CD4-positive, alpha-beta T cell treated with Interleukin-10 for 1 hour (primary cell): ENCODE measurements at places on chromosomes 4 and X.

DNA sequence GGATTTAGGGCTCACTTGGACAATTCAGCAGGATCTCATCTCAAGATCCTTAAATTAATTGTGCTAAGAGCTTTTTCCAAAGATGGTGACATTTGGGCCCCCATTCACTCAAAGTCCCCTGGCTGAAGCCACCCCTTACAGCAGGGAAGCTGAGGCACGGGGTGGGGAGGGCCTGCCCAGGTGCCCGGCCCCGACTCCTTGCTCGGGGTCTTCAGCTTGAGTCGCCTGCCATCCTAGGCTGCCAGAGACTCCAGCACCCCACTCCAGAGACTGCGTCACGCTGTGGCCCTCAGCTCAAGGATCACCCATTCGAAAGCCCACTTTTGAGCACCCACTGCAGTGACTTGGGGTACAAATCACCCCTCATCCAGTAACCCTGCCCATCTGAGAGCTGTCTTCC, 39.2 kb upstream of the GPR78 start:
- DNase-seq: no peak

DNA sequence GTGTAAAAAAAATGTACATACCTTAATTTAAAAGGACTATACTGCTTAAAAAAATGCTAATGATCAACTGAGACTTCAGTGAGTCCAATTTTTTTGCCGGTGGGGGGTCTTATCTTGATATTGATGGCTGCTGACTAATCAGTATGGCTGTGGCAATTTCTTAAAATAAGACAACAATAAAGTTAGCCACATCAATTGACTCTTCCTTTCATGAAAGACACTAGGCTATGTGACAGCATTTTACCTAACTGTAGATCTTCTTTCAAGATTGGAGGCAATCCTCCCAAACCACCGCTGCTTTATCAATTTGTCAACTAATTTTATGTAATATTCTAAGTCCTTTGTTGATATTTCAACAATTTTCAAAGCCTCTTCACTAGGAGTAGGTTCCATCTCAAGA, 116.1 kb downstream of the FBXW7 start:
- DNase-seq: no peak

DNA sequence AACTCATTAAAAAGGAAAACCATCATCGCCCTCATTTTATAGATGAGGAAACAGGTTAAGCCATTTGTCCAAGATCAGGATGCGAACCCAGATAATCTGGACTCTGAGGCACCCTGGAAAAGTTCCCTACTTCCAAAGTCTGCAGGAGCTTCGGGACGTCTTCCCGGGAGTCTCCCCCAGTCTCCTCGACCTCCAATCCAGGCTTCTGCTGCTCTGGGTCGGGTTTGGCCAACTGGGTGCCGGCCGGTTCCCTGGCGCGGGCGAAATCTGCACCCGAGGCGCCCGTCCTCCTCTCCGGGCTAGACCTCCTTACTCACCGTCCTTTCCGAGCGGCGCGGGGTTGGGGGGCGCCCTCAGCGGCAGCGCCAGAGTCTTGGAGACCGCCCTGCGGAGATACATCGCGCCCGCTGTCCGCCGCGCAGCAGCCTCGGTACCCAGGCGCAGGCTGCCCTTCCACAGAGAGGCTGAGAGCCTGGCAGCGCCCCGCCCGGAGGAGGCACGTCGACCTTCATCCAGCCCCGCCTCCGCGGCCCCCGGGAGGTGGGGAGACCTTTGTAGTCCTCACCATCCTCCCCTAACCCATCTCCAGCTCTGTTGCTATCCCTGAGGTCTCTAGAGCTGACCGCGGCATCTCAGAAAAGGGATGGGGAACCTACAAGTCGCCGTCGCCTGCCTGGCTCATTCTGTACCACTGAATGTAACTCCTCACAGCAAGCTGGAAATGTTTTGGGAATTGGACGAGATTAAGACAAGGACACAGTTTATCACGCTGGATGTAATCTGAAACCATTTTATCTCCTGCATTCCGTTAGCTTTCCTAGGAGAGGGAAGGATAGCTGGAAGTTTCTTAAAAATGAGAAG, at the start of gene MGARP:
MGARP (minus strand) TSS at position 466 of the 861 bp plus-strand sequence; CDS start at position 399, 67 bp downstream.
- DNase-seq: no peak

- no peak for DNase-seq
Observed at GRCh38 chr4:176376032-176376614, 56.4 kb downstream of the SPCS3 start.

- no peak for DNase-seq
Observed at GRCh38 chr4:8472158-8472688, 31.6 kb downstream of the TRMT44 start.

DNA sequence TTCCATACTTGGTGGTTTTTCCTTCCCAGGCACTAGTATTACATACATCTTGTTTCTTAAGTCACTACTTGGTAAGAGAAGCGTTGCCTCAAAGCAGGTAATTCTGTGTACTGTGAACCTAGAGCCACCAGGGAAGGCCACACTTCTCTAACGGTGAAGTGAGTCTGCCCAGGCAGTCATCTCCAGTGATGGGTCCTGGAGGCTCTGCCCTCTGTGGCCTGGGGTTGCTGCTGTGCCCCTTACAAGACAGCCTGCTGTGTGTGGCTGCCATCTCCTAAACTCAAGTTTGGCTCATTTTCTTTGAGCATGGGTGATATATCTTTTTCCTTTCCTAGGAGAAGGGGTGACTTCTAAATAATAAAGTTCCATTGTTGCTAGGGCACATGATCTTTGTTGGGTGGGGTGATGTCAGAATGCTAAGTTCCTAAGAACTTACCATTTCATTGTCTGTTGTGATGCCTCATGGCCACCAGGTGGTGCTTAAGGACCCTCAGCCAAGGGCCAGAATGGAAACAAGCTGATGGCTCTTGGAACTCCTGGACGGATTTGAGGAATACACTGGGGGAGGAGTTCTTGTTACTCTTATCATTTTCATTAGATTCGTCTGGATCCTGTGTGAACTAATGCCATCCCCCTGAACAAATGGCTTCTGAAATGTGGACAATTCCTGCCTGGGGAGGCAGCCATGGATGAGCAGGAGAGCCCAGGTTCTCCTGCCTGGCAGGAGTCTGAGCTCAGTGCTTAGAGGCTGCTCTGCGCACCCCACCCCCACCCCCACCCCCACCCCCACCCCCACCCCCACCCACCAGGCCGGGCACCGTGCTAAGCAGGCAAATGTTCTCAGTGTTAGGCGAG, 41.1 kb upstream of the WDR1 start:
- peak; percentile 47 for DNase-seq

DNA sequence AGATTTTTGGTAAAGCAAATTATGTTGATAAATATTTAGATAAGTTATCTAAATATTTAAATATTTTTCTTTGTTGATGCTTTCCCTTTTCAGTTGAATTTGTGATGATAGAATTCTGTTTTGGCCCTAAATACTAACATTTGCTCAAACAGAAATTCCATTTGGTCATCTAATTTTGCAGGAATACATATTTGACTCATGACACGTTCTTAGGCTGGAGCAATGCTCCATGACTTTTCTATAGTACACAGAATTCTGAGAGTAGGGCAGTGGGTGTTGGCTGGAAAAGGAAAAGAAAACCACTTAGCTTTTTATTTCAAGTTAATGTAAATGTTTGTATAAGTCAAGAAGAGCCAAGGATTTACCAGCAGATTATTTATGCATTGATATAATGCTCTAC, 58.6 kb upstream of the GK2 start:
- DNase-seq: no peak

GRCh38 chr4:27094783-27095182, 234.1 kb downstream of the STIM2 start:
- no peak for DNase-seq

- DNase-seq: no peak
Observed at GRCh38 chr4:144574000-144574399, 72.0 kb upstream of the HHIP start.

- no peak for DNase-seq
Observed at GRCh38 chr4:38514465-38515146, 149.4 kb upstream of the KLF3 start.

GRCh38 chr4:98749206-98749605, 90.8 kb upstream of the TSPAN5 start:
- no peak for DNase-seq

- no peak for DNase-seq
Observed at GRCh38 chr4:24245491-24245820, 338.9 kb downstream of the DHX15 start.

- no peak for DNase-seq
Observed at GRCh38 chrX:119181491-119181890, 53.9 kb upstream of the KIAA1210 start.

DNA sequence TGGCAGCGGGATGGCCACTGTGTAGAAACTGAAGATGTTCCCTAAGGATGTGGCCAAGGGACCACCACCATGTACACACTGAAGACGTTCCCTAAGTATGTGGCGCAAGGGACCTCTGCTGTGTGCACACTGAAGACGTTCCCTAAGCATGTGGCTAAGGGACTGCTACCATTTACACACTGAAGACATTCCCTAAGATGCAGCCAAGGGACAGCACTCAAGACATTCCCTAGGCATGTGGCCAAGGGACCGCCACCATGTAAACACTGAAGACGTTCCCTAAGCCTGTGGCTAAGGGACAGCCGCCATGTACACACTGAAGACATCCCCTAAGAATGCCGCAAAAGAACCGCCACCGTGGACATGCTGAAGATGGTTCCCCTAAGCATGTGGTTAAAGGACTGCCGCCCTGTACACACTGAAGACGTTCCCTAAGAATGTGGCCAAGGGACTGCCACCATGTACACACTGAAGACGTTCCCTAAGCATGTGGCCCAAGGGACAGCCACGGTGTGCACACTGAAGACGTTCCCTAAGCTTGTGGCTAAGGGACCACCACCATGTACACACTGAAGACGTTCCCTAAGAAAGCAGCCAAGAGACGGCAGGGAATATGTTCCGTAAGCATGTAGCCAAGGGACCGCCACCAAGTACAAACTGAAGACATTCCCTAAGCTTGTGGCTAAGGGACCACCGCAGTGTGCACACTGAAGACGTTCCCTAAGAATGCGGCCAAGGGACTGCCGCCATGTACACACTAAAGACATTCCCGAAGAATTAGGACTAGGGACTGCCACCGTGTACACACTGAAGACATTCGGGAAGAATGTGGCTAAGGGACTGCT, 43.3 kb downstream of the DHRSX start:
- no peak for DNase-seq

GRCh38 chr4:159110961-159111360, 8.1 kb downstream of the RAPGEF2 start:
- DNase-seq: no peak

DNA sequence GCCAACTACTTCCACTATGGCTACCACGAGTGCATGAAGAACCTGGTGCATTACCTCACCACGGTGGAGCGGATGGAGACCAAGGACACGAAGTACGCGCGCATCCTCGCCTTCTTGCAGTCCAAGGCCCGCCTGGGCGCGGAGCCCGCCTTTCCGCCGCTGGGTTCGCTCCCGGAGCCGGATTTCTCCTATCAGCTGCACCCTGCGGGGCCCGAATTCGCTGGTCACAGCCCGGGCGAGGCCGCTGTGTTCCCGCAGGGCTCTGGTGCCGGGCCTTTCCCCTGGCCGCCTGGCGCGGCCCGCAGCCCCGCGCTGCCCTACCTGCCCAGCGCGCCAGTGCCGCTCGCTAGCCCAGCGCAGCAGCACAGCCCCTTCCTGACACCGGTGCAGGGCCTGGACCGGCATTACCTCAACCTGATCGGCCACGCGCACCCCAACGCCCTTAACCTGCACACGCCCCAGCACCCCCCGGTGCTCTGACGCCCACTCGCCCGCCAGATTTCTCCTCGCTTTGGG, 2.1 kb downstream of the HELT start:
- DNase-seq: no peak

DNA sequence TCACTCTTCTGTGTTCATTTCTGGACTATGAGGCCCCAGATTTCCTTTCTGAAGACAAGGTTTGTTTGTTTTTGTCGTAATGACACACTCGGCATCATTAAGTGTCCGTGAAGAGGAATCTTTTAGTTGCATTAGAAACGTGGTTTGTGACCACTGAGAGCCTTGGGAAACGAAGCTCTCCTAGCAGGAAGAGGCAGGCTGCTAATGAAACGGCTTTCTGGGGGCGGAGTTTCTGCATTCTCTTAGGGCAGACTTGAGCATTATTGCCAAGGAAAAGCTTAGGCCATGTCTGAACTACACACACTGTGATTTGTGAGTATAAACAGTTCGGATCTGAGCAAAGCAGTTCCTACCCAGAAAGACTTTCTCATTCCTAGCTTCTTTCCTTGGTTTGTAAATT, 64.0 kb downstream of the SOX3 start:
- DNase-seq: no peak

- no peak for DNase-seq
Observed at GRCh38 chrX:31506360-31506759, 434.5 kb upstream of the FTHL17 start.

DNA sequence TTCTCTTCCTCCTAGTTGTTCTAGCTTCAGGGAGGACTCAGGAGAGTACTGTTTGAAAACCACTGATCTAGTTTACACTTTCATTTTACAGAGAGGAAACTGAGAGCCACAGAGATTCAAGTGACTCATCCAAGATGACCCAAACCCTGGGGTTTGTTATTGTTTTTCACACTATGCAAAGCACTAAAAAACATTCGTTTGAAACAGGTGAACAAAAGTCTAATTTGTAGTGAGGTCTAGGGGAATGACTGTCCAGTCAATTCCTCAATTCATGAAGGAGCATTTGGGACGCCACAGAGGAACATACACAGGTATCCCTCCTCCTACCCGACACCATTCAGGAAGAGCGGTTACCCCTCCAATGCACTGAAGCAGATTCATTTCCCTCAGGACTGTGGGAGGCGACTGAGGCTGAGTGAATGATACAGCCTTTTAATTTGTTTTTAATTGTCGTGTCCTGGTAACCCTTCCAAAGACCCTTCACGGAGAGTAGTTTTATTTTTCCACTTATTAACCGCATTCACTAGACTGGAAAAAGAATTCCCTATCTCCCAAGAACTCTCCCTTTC, 30.3 kb downstream of the TLR10 start:
- no peak for DNase-seq

DNA sequence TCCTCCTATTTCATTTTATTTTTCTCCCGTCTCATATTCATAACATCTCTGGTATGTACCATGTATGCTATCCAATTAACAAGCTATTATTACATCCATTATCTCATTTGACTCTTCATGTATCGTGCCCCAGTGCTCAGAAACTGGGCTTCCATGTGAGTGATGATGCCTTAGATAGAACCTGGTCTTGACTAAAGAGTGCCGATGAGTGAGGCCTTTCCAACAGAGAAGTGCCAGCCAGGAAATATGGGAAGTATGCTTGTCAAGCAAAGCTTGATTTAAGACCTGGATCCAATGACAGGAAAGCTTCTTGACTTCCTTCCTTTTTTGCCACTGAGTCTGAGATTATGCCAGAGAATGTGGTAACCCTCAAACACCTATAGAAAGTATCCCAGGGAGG, 371.7 kb upstream of the FGF13 start:
- DNase-seq: no peak

- DNase-seq: no peak
Observed at GRCh38 chr4:7587433-7588405, 153.0 kb upstream of the PSAPL1 start.

GRCh38 chrX:24081661-24082154, 27.0 kb downstream of the EIF2S3 start:
- DNase-seq: peak; percentile 58
